ENCODE measurements at places on chromosomes 5 and 9.

GRCh38 chr5:40619421-40619820 is 60.3 kb upstream of the PTGER4 start:
- DNase-seq, result no peak

GRCh38 chr9:136551401-136552116 is 5.7 kb upstream of the NOTCH1 start:
- no peak for DNase-seq

DNA sequence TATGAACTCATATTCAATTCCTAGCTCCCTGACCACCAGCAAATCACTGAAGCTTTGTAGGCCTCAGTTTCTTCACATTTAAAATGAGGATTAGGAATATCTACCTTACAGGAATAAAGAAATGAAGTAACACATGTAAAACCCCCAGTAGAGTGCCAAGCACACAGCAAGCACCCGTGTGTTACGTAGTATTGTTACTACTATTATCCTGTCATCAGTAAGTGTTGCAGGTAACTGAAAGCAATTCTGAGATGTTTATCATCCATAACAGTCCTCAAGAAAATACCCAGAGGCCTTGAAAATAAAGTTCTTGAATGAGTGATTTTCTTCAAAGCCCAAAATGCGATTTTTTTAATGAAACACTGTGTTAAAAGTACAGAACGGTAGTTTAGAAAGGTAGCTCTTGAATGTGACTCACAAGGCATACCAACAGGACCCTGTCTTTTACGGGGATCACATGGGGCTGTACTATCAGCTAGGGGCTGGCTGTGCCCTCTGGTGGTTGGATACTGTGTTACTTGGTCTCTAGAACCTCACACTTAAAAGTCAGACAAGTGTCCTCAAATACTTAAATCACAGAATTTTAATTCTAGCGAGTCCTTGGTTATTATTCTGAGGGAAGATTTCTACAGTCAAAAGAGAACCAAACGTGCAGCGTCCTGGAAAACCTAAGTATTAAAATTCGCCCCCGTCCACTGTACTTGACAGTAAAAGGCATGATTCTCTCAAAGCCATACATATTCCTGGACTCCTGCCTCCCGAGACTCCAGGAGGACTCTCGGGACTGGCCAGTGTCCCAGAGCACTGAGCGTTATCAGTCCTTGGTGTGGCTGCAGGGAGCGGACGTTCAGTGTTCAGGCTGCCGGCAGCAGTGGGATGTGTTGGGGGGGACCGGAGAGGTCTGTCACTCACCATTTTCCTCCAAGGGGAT is 725 bp downstream of the NDUFB6 start:
- DNase-seq, result peak; percentile 80

DNA sequence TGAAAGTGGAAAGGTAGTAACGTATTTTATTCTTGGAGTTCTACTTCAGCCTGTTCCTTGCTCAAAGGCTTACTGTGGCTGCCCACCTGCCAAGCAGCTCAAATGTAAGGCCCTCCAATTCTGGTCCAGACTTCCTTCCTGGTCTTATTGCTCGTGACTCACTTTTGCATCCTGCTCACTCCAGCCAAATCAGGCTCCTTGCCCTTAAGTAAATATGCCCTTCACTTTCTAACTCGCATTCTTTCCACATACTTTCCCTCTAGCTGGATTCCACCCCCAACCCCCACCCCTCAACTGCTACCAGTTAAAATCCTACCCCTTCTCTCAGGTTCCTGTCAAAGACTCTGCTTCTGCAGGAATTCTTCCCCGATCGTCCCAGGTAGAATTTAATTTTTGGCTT is 96.6 kb downstream of the GALNT10 start:
- DNase-seq, result no peak

DNA sequence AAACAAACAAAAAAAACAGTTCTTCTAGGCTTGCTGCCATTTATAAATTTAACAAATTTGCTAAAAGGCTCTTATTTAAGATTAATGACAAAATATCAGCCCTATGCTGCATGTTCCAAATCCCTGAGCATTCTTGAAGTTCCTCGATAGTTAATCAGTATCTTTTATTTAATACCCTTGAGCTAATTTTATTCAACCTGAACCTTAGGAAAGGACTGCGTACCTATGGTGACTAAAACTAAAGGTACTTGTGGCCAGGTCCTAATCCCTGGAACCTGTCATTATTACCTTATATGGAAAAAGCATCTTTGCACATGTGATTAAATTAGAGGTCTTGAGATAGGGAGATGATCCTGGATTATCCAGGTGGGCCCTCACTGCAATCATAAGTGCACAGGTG is 10.5 kb upstream of the INIP start:
- DNase-seq, result no peak

DNA sequence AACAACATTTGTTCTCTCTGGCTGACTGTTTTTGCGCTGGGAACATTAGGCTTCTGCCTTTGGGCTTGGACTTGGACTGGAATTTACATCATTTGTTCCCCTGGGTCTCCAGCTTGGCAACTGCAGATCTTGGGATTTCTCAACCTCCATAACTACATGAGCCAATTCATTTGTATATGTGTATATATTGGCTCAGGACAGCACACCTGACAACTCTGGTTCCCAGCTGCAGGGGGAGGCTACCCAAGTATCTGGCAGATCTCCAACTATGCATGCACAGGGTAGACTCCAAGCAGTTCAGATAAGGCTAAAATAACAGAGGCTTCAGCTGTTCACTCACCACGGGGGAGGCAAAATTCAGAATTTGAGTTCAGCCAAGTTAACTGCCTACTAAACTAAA is 31.6 kb upstream of the F2RL1 start:
- no peak for DNase-seq

DNA sequence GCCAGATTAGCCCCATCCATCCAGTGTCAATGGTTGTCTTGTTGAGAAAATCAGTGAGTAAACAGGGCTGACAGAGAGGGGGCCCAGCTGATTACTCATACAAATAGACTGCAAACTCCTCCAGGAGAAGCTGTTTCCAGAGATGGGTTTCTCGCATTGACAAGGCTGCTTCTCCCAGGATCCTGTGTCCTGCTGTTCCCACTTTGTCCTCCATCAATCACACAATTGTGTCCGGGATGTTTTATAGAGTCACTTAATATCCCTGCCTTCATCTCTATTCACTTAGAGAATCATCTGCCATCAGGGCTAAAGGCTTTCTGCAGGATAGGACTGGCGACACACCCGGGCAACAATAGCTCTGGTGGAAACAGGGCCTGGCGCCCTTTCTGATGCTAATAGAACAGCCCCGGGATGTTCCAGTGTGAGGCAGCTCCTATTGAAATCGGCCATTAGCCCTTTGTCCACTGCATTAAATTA is 71.7 kb upstream of the TBCA start:
- no peak for DNase-seq

GRCh38 chr5:68015381-68016302 is 199.9 kb upstream of the PIK3R1 start:
- DNase-seq, result no peak

GRCh38 chr5:26569929-26570258 is 468.5 kb downstream of the CDH9 start:
- no peak for DNase-seq

DNA sequence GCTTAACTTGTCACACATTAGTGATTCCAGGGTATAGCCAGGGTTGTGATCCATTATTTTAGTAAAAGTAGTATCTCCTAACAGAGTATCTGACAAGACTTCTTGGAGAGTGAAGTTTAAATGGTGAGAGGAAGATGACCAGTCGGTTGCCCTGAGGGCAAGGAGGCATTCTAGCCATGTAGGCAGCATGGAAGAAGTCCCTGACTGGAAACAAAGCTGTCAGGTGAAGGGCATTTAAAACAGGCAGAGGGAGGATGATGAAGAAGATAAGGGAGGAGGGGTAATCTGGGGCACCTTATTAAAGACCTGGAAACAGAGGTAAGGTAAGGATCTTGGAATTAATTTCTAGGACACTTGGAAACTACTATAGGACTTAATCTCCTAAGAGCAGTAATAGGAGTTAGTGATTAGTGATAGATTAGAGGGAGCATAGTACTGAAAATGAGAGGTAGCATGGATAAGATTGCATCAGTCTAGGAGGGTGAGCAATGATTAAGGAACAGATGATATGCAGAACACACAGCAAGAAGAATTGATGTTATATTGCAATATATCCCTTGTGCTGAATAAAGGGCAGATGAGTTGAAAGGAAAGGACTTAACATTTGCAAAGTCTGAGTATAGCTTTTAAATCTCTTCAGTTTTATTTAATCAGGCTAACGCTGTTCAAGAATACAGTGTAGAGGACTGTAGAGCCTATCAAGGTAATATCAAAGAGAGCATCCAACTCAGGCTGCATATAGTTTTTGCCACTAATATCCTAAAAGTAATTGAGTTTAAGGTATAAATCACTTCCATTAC is 9.6 kb downstream of the KIF2A start:
- DNase-seq, result no peak

- peak; percentile 96 for DNase-seq
Measured at GRCh38 chr9:98101868-98102273, 17.2 kb downstream of the TRIM14 start.

DNA sequence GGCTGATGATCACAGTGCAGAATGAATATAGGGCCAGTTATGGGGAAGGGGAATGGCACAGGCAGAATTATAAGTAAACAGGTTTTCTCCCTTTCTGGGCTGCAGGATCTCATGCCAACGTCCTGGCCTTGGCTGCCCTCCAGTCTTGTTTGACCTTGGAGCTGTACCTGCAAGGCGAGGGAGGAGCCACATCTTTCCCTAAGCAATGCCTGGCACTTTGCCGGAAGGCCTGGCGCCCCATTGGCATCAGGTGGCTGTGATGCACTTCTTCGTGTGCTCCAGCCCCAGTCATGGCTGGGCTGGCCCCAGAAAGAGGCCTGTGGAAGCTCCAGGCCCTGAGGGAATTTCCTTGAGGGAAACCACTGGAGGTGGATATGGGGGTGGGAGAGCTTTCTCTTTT is 16.7 kb upstream of the IQGAP2 start:
- DNase-seq, result no peak

DNA sequence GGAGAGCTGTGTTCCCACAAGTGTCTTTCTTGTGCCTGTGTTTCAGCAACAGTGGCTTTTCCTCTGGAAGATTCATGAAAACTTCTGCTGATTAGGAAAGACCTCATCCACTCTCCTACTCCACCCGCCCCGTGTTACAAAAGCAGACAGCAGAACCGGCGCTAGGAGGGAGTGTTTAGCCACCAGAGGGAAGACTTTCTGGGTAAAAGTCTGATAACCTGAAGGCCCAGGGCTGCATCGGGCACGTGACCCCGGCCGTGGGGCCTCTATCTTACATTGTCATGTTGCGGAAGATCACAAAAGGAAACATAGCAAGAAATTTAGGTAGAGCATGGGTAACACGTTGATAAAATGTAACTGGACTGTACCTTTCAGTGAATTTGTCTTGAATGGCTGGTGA is 32.0 kb upstream of the DMRT2 start:
- no peak for DNase-seq

GRCh38 chr9:33159777-33160127 is 7.4 kb downstream of the B4GALT1 start:
- DNase-seq, result peak; percentile 87

DNA sequence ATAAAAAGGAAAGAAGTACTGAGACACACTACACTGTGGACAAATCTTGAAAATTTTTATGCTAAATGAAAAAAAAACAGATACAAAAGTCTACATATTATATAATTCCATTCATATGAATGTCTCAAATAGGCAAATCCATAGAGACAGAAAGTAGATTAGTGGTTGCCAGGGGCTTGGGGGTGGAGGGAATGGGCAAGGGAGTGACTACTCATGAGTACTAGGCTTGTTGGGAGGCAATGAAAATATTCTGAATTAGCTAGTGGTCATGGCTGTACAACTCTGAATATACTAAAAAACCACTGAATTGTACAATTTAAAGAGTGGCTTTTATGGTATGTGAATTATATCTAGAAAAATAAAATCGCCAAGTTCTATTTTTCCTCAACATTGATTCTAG is 154.9 kb downstream of the AUH start:
- no peak for DNase-seq

GRCh38 chr9:72674961-72675360 is 153.6 kb downstream of the TMC1 start:
- DNase-seq, result no peak

DNA sequence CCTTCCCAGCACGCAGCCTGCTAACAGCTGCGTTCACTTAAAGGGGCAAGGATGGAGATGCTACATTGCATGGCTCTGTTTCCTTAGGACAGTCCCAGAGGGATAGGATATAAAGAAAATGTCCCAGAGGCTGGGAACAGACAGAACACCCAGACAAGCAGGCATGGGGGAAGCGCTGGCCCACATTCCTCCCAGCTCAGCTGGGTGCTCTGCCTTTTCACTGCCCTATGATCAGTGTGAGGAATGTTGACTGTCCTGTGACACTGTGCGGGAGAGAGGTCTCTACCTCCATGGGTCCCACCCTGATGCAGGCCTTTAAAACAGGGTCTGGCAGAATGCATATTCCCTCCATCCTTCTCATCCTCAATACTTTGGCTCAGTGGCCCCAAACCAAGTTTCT is 459.4 kb upstream of the DMAC1 start:
- no peak for DNase-seq

All from activated CD4-positive, alpha-beta T cell treated with anti-CD3 and anti-CD28 coated beads, Interleukin-2, Interleukin-4, amounts not matched to agents 100 ng/mL and 50 ng/mL, durations not matched to agents 16 hours and 8 hours (primary cell).